ENCODE measurements at places on chromosomes 5 and 9. TPM values are rescaled to one million over a fixed set of nuclear protein-coding genes. Genes with fewer than 3 reads are reported as not detected.
A peak's percentile ranks its signal among the peaks of the same experiment; 100 is the strongest.

DNA sequence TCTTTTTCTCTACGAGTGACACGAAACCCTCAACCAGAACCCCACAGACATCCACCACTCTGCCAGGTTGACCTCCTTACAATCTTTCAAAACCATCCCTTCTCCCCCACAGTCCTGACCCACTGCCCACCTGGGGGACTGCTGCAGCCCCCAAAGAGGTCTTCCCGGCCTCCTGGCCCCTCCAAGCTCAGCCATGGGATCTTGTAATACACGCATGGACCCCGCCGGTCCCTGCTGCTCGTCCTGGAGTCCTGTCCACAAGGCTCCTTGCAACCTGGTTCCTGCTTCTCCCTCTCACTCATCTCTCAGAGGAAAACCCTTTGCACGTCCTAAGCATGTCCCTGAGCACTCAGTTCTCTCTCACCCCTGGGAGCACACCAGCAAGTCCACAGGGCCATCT is 187.3 kb downstream of the CDK5RAP2 start:
- DNase-seq = no peak

- DNase-seq = no peak
Observed at GRCh38 chr9:682633-683508, 158.6 kb upstream of the DMRT1 start.

DNA sequence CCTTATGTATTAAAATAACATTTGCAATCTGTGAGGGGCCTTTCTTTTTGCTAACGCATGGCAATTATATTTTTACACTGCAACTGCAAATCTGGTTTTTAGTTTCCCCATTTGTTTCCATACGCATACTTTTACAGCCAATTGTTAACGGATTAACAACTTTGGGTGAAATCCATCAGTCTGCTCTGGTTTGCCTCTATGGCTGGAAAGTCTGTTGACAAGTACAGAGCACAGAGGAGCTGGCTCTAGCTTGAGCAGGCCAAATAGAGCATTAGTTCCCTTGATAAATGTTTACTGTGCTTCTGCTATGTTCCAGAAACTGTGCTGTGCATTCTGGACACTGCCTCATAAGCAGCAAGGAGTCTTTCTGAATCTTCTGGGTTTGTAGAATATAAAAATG is 400.4 kb upstream of the KIF2A start:
- no peak for DNase-seq

DNA sequence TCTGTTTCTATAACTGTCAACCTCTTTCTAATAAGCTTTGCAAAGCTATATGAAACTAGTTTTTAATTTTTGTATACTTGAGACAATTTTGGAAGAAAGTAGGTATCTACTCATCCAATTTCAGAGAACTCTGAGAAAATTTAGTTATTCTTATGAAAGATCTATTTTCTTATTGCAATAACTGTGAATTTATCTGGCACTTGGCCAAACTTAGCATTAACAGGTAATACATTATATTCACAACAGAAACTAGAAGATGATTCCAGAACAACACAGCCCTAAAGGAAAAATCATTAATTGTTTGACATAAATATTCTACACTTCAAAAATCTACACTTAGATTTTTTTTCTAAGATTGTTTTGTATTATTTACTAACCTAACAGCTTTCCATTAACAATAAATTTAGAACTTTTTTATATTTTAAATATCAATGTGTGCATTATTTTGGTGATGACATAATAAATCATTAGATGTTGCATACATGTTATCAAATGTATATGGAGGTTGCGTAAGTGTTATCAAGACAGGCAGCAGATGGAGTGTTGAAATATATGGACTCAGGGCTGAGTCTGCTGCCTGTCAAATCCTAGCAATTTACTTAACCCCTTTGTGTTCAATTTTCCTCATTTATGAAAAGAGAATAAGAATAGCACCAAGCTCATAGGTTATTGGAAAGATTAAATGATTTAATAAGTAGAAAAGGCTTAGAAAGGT is 141.8 kb downstream of the MUSK start:
- peak; percentile 27 for DNase-seq

GRCh38 chr5:88673253-88674105 is 209.5 kb downstream of the MEF2C start:
- DNase-seq = no peak

- no peak for DNase-seq
Observed at GRCh38 chr5:151173711-151174611, 16.4 kb upstream of the ANXA6 start.

DNA sequence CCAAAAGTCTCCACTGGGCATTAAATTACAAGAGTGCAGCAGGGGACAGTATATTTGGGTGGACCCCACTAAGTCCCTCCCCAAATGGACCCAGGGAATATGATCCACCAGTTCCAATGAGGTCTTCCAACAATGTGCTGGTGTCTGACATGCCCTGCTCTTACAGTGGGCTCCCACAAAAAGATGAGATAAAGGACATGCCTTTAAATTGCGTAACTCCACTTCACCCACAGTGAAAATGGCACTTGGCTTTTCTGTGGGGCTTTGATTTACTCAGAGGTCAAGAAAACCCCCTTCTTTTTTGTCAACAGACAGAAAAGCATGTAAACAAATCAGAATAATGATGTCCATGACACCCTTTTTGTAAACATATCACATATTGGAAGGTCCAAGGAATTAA is 336.5 kb downstream of the EBF1 start:
- no peak for DNase-seq

- no peak for DNase-seq
Observed at GRCh38 chr5:168720575-168720974, 141.4 kb upstream of the PANK3 start.

DNA sequence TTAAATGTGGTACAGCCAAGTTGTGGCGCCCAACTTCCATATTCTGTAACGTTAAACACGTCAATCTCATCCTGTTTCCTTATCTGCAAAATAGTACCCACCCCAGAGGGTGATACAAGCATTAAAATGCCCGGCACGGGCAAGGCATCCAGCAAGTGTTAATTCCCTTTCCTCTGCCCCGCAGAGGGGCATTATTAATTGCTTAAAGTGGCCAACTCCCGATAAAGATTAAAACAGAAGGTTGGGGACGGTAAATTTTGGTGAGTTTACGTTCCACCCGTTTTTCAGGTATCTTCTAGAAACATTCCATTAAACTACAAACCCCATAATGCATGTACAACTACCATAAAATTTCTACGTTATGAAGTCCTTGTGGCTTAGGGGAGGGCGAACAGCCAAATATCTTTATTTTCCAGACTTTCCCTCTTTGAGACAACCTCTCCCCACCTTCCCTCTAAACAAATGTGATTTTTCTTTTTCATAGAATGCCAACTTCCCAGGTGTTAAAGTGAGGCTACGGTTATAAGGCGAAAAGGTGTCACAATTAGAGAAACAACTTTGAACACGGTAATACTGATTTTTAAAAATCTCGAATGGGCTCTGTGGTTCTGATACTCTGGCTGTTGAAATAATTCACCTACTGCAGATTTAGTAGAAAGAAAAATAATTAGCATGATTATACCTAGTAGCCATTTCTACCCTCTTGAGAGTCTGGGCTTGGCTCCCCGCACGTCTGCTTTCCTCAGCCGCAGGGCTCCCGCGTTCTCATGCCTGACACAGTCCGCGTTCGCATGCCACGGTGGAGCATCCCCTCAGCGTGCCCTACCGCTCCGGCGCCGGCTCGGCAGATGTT is 1.2 kb upstream of the GPBP1 start:
- peak; percentile 45 for DNase-seq

DNA sequence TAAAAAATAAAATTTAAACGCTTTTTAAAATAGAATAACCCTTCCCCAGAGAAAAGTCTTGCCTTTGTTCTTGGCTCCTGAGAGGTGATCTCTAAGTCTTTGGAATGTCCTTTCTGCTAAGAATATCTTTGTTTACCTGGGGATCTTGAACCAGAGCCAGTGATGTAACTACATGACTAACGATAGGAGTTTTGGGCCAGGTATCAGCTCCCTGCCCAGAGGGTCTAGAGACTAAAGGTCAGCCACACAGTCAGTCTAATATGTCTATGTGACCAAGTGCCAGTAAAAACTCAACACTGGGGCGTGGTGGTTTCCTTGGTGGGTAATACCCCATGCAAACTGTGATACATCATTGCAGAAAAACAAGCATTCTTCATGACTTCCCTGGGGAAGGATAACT is 1351.9 kb upstream of the C9orf72 start:
- DNase-seq = no peak

DNA sequence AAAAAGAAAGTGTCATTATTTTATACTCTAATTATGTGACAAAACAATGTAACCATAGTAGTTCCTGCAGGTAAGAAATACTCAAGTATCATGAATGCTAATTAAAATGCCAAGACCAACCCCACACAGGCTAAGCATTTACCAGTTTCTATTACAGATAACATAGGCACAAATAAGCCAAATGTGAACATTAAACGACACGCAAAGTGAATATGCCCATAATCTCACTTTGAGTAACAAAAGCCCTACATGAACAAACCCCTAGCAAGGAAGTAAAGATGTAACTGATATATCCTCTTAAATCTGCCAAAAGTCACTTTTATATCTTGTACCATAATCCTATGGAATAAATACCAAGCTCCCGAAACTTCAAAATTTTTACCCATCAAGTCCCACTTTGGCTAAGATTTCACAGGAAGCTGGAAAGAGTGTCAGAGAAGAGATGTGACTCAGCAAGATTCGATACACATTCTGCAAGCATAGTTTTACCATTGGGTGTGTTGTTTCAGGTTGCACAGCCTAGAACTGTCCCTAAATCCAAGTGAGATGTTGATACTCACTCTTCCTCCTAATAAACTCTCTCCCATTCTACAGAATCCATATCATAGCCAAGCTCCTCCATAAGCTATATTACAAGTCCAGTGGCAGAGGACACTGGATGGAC is 28.8 kb downstream of the TRPM6 start:
- DNase-seq = peak; percentile 3

DNA sequence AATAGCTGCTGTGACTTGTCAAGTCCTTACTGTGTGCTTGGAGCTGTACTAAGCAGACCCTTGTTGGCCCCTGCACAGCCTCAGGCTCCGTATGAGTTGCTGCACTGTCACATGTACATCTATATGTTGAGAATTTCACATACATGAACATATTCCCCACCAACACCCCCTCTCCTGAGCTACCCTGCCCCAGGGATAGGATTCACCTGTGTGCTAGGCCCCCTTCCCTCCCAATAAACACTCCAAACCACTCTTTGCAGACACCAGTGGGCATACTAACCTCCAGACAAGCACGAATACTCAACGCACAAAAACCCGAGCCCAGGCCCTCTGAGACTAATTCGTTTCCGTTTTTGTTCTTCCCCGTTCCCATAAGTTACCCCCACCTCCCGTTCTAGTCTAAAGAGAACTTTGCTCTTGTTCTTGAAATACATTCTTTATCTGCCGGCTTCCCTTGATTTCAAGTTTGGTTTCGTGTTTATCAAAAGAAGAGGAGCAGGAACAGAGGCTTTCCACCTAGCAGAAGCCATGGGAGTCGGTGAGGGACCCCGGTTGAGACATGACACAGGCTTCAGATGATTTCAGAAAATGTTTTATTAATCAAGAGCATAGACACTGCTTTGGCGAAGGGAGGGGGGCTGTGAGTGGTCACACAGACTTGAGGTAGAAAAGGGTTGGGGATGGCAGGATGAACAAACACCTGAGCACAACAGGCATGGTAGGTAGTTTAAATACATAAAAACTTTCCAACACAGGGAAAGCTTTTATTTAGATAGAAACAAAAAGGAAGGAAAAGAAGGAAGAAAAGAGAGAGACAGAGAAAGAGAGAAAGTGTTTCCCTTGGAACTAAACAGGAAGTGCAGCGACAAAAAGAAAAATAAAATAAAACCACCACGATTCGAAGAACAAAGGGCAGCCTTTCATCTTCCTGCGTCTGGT is 3.4 kb downstream of the HAND1 start:
- no peak for DNase-seq

DNA sequence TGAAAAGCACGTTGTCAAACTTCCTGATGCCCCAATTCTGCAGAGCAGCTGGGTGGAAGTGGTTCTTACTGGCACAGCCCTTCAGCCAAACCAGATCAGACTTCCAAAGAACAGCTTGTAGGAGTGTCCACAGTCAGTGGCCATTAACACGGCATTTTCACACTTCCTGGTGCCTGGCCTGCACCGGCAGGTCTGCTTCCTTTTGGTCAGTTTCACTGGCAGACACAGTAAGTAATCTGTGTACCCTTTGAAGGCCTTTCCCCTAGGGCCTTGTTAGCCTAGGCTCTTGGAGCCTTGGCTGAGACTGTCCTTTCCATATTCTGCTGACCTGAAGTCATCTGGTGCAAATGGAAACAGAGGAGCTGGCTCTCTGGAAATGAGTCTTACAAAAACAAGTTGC is 297.5 kb upstream of the TNC start:
- no peak for DNase-seq

DNA sequence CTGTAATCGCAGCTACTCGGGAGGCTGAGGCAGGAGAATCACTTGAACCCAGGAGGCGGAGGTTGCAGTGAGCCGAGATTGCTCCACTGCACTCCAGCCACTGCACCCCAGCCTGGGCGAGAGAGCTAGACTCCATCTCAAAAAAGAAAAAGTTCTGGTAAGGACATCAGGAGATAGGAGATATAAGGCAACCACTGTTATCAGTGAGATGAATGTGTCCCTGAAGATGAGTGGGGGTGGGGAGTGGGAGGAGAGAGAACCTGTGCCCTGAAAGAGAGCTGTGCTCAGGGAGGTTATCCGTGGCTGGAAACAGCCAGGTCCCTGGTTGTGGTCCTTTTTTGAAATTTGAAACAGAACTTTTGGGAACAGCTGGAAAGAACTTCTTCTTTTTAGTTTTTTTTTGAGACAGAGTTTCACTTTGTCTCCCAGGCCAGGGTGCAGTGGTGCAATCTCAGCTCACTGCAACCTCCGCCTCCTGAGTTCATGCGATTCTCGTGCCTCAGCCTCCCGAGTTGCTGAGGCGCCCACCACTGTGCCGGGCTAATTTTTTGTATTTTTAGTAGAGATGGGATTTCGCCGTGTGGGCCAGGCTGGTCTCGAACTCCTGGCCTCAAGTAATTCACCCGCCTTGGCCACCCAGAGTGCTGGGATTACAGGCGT is 2.6 kb downstream of the PTPA start:
- no peak for DNase-seq

- no peak for DNase-seq
Observed at GRCh38 chr5:171997011-171997410, 9.4 kb downstream of the FBXW11 start.

GRCh38 chr5:1137567-1138444 is 25.9 kb upstream of the SLC12A7 start:
- DNase-seq = no peak

- no peak for DNase-seq
Observed at GRCh38 chr5:34039398-34040157, 3.4 kb downstream of the C1QTNF3 start.

GRCh38 chr5:60630179-60630578 is 69.8 kb downstream of the DEPDC1B start:
- no peak for DNase-seq

The ADAMTSL1 gene
- polyA plus RNA-seq = 12.6 TPM

The KIF12 gene
- 0.64 TPM for polyA plus RNA-seq

The PCDHB15 gene
- polyA plus RNA-seq = 19.3 TPM

The MORN5 gene
- polyA plus RNA-seq = not detected

The FLT4 gene
- polyA plus RNA-seq = 3.9 TPM

The SYNPO gene
- 1.1 TPM for polyA plus RNA-seq

The GFI1B gene
- polyA plus RNA-seq = not detected

The KIAA1191 gene
- polyA plus RNA-seq = 134 TPM

The SH3PXD2B gene
- polyA plus RNA-seq = 20.3 TPM

The SELENOP gene
- polyA plus RNA-seq = 71.0 TPM

Data from cardiac muscle cell (in vitro differentiated cells and primary cell).